ENCODE measurements at places on chromosomes 3 and 15.

DNA sequence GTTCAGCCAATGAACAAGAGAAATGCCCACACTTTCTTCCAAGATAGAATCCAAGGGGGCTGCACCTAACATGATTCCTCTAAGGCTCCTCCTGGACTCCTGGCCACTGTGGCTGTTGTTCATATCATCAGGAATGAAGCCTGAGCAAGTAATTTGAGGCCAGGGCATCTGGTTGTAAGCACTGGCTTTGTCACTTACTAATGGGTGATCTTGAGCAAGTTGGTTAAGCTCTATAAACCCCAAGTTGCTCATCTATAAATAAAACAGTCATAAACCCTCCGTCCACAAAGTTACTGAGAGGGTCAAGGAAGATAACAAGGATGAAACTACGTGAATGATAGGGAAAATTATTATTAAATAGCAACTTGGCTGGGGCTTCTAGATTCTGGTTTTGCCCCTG is 58.3 kb downstream of the CDC25A start:
- DNase-seq: no peak

- DNase-seq: no peak
These were observed 38.4 kb downstream of the RFX7 start for GRCh38 chr15:56205061-56205876.

GRCh38 chr15:74386496-74387140 is 19.2 kb upstream of the CYP11A1 start:
- no peak for DNase-seq

DNA sequence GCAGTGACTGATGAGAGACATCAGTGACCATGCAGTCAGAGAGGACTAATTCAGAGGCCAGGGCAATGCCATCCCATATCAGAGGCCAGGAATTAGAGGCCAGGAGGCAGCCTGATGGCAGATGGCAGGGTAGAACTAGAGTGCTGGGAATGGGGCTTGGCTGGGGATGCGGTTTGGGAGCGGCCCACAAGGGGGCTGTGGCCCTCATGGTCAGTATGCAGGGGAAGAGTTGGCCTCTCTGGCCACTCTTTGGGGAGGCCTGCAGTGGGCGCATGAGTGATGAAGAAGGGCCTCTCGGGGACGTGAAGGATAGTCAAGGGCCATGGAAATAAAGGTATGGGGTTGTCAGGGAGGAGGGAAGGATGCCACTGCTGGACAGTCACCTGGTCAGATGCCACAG is 101.7 kb downstream of the EEFSEC start:
- no peak for DNase-seq

DNA sequence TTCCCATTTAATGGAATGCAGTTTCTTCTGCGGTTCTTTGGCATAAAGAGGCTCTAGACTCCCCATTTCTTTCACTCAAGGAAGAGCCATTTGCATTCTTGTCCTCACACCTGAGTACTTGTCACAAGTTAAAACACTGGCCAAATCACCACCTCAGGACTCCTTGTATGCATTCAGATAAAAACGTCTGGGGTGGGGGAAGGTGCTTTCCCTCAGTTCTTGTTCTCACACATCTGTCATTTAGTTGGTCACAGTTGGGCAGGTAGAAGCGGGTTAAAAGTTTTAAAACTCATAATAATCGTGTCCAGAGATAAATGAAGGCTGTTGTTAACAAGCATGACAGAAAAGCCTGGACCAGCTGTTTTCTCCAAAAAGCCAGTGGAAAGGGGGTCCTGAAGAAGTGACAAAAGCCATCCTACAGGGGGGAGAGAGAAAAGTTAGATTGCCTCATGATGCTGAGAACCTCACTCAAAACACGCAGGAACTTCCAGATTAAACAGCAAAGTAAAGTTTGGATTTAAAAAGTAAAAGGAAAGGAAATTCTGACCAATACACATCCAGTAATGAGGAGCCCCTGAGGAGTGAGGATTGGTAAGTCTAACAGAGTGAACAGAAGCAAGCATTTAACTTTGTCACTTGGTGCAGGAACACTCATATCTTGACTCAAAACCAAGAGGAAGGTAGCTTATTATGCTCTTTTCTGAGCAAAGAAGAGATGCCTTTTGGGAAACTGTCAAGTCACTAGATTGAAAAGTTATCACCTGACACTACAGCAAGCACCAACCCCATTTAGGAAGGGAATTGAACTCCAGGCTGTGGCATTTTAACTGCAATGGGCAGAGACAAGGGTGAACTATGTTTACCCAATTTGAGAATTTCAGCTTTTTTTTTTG is 2.8 kb downstream of the BCL2L10 start:
- no peak for DNase-seq

GRCh38 chr15:51266656-51267050 is 71.7 kb downstream of the CYP19A1 start:
- no peak for DNase-seq

- DNase-seq: no peak
These were observed 414.7 kb downstream of the EPHA3 start for GRCh38 chr3:89522155-89522554.

DNA sequence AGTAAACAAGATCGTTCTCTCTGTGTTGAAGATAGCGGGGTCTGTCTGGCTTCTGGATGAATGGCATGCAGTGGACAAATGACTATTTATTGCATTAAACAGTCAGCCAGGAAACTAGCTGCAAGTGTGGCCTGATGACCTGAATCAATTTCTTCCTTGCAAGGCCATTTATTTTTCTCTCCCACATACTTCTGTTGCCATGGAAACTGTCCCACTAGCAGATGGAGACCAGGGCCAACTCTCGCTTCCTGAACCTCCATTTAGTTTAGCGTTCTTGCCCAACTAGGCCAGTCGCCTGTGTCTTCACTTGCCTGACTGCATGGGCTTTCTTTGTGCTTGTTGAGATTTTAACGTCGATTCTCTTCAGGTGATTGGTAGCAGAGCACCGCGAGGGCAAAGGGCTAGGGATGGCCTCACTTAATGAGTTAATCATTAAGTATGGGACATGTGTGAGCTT is 27.6 kb downstream of the LMCD1 start:
- no peak for DNase-seq

Measured in NB4 (cell line).